ENCODE measurements at places on chromosomes 11 and 22.

- DNase-seq, result no peak
Measured at GRCh38 chr11:67675058-67675747, 780 bp upstream of the ALDH3B2 start.

- no peak for DNase-seq
Measured at GRCh38 chr11:116792869-116793771, 1.4 kb upstream of the APOA5 start.

DNA sequence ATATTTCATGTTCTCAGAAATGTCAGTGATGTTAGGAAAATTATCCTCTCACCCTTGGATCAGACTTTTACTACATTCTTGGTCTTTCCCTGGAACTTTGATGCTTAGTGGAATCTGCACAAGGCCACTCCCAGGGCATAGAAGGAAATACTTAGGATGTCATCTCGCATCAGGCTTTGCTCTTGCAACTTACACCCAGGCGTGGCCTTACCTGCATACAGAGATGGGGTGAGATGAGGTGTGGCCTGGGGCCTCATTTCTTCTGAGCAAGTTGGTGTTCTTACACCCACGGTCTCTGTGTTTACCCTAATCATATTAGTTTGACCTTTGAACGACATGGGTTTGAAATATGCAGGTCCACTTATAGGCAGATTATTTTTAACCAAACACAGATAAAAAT, 19.0 kb upstream of the OR52K2 start:
- no peak for DNase-seq

- DNase-seq, result no peak
Measured at GRCh38 chr11:80815752-80816453, 1375.1 kb upstream of the TENM4 start.

DNA sequence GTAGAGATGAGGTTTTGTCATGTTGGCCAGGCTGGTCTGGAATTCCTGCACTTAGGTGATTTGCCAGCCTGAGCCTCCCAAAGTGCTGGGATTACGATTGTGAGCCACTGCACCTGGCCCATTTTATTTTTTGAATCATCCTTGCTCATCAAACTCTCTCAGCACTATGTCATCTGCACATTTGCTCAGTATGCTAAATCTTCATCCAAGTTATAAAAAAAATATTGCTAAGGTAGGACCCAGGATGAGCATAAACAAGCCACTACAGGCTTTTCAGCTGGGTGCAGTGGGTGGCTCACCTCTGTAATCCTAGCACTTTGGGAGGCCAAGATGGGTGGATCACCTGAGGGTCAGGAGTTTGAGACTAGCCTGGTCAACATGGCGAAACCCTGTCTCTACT, 510.1 kb upstream of the LARGE1 start:
- no peak for DNase-seq

GRCh38 chr22:46147471-46148267, 2.7 kb upstream of the PPARA start:
- DNase-seq, result no peak

GRCh38 chr22:32216911-32217310, 12.0 kb upstream of the RFPL2 start:
- no peak for DNase-seq

DNA sequence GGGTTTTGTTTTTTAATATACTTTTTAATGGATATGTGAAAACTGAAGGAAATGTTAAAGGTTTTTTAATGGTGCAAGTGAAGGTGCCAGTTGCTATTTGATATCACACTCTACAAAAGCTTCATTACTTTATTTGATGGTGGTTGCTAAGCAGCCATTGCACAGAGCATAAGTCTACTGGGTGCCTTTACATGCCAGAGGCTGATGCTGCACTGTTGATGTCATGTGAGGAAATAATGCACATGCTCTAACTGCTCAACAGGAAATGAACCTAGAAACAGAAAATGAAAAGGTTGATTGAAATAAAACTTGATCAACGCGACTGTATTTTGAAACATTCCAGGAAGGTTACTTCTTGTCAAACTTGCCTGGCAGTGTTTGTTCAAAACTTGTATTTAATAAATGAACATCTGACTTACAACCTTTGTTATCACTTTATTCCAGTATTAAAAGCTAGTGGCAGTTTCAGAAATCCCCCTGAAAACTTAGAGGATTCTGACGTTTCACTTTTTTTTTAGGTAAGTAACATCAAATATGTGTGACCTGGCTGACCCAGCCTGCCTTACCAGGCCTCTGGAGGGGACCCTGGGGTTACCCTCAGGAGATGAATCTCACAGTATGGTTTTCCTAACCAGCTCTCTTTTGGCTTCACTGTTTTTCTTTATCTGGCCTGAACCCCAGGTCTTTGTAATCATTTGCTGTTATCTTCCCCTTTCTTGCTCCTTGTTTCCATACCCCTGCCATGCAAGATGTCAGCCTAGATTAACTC, 2.4 kb upstream of the ATP5MG start:
- DNase-seq, result no peak

DNA sequence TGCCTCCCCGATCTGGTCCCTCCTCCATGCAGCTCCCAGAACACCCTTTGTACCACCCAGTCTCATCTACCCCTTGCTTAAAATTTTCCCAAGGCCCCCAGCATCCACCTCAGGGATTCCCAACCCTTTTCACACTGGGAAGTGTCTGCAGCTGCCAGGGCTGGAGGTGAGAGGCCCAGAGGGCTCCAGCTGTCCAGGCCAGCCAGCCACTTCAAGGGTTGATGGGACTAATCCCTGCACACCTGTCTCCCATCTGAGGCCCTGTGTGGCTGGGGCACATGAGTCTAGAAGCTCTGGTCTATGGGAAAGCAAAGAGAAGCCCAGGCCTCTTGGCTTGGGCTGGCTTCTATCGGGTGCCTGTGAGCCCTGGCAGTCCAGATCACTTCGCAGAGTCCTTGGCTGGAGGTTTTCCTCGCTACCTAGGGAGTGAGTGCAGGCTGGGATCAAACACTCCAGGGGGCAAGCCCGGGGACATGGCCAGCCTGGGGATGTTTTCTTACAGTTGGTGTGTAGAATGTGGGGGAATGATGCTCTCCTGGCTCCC, 41.1 kb upstream of the TPBGL start:
- DNase-seq, result no peak

- DNase-seq, result no peak
Measured at GRCh38 chr11:818396-819128, at the start of gene PNPLA2. Gene PNPLA2 (plus strand): TSS chr11:818914. CDS start chr11:819719, 805 bp downstream.

- DNase-seq, result no peak
Measured at GRCh38 chr11:126914166-126914565, 86.4 kb downstream of the KIRREL3 start.

GRCh38 chr11:76181371-76181770, 24.9 kb downstream of the WNT11 start:
- DNase-seq, result no peak

DNA sequence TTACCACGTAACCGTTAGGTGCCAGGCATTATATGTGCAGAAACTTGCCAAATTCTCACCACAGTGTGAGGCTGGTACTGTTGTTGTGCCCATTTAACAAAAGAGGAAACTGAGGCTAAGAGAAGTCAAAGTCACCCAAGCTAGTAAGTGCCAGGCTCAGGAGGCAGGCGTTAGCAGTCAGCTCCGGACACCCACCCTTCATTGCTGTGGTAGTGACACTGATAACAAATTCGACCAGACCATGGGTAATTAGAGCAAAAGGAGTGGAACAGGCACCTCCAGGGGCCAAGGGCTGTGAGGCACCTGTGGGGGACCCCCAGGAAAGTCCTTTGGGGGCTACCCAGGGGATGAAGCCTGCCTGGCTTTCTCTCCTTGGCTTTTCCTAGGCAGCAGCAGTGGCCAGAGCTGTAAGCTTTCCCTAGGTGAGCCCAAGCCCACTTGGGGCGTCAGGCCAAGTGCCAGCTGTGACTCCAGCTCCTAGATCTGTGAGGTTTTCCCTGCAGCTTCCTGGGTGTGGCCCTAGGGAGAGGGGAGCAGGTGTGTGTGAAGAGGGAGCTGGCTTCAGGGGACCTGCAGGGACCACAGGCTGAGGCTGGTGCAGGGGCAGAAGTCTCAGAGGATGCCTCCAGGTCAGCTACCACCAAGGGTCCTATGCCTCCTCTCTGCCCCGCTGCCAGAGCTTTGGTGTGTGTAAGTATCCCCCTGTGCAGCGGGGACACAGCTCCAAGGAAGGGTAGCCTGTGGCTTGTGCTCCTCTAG, 19.7 kb upstream of the ALX4 start:
- no peak for DNase-seq

- no peak for DNase-seq
Measured at GRCh38 chr22:21697880-21698279, 32.1 kb downstream of the PPIL2 start.

DNA sequence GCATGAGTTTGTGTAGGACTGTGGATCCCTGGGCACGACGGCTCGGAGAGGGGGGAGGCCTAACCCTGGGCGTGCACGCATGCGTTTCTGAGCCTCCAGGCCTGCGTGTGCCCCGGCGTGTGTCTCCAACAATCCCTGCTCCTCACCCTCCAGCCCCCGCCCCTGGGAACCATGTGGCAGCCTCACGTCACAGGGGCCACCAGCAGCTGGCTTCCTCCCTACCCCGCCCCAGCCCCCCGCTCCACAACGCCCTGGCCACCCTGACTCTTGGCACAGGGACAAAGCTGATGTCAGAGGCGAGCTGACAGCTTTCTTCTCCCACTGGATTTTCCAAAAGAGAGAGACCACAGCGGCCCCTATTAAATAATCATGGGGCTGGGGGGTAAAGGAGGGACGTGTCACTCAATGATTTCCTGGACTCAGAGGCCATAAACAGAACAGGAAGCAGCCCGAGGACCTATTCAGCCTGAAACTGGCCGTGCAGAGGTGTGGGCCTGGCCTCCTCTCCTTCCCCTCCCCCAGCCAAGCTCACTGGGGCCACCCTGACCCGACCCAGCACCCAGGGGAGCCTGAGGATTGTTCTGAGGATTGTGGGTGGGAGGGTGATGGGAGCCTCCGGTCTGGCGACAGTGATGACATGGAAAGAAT, 6.8 kb upstream of the LIF start:
- DNase-seq, result no peak

DNA sequence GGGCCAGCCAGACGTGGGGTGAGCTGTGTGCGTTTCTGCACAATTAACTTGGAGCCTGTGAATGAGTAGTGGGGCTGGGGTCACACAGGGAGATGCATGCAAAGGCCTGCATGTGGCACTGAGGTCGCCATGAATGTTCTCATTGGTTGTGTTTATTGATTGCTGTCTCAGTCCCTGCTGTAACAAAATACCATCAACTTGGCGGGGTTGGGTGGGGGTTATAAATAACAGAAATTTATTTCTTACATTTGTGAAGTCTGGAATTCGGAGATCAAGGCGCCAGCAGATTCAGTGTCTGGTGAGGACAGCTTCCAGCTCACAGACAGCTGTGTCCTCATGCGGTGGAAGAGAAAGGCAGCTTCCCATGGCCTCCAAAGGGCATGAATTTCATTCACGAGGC, 29.3 kb upstream of the PHF21B start:
- DNase-seq, result no peak

- no peak for DNase-seq
Measured at GRCh38 chr22:45602824-45603595, 68.6 kb upstream of the ATXN10 start.
